Retinal pigment epithelial cell (primary cell): ENCODE measurements at places on chromosomes 4 and X.

GRCh38 chrX:144730471-144730870, 516.8 kb upstream of the SPANXN1 start:
- DNase-seq: no peak

DNA sequence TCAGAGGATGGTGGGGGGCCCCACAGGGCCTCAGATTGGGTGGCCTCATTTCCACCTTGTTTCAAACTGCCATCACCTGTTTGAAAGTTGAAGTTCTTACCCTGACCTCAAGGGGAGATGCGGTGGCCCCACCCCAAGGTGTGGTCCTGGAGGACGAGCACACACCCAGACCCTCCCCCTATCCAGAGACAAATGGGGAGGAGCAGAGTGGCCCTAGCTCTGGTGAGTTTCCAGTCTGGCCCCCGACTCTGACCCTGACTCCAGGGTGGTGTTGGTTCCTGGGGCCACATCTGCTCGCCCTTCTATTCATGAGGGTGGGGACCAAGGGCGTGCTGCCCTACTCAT, 36.3 kb upstream of the ADRA2C start:
- DNase-seq: no peak

GRCh38 chrX:21843179-21843578, 3.8 kb downstream of the MBTPS2 start:
- DNase-seq: no peak

- no peak for DNase-seq
Measured at GRCh38 chr4:8383016-8383415, 57.5 kb downstream of the ACOX3 start.

DNA sequence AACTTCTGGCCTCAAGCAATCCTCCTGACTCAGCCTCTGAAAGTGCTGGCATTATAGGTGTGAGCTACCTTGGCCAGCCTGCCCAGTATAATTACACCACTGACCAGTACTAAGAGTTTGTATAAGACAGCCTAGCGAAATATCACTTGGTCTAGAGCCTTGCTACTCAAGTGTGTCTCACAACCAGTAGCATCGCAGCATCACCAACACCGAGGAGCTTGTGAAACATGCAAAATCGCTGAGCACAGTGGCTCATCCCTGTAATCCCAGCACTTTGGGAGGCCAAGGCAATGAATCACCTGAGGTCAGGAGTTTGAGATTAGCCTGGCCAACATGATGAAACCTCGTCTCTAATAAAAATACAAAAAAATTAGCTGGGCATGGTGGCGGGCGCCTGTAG, 102.0 kb upstream of the GATB start:
- DNase-seq: peak; percentile 34

- no peak for DNase-seq
Measured at GRCh38 chr4:48756689-48757220, 23.3 kb downstream of the FRYL start.

- DNase-seq: no peak
Measured at GRCh38 chr4:144647095-144647561, 1.2 kb downstream of the HHIP start.

GRCh38 chrX:115898382-115899001, 272.1 kb upstream of the AGTR2 start:
- DNase-seq: no peak

- DNase-seq: no peak
Measured at GRCh38 chr4:85995361-85995760, 364.5 kb downstream of the MAPK10 start.

- no peak for DNase-seq
Measured at GRCh38 chr4:37803348-37803973, 23.0 kb upstream of the PGM2 start.

DNA sequence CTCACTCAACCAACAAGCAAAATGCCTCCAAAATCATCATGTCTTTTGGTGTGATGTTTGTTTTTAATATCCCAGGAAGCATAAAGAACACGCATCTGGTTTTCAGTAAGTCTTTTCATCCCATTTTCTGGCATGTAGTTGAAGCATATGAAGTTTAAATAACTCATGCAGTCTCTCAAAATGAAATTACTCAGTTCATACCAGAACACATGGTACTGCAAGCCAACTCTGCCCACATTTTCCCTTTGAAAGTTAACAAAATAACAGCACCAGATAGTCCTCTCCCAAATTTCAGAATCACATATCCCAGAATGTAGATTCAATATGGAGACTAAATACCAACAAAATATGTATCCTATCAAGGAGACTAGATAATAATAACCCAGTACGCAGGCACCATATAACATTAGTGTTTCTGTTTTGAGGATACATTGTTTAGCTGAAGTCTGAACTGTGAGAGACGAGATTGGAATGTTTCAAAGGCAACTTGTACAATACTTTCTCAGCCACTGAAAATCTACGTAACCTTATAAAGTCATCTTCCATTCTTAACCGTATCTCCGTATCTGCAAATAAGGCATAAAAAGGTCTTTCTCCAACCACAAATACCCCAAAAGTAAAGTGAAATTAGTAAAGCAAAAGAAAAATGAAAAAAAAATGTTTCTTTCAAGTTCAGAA, 23.1 kb downstream of the CORIN start:
- DNase-seq: no peak

- DNase-seq: no peak
Measured at GRCh38 chrX:153908219-153908860, 3.9 kb downstream of the AVPR2 start.

DNA sequence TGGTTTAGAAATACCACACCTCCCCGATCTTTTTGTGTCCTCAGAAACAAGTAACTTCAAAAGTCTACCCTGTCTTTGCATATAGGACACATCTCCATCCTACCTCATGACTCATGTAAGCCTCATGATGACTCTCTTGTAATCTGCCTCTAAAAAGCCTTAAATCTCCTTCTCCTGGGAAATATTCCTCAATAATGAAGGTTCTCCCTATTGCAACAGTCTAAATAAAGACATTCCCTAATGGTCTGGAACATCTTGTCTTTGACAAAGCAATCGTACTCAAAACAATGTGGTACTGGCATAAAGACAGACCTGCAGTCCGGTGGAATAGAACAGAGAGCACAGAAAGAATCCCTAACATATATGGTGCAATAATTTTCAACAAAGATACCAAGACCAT, 257.7 kb downstream of the OPHN1 start:
- no peak for DNase-seq

DNA sequence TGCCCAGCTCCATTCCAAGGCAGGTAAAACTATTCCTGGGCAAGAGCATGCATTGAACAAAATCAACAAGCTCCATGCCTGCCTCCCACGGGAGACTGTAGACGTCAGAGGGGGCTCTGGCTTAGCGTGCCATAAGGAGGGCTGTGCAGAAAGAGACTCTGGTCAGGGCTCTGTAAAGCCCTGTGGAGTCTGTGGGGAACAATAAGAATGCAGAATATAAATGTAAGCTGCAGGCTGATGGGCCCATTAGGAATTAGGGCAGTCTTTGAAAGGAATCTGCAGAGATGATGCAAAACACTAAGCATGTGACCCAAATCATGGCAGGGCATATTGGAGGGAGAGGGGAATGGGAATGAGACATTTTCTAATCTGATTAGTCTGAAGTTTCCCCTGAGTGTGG, 170.3 kb downstream of the EFHC2 start:
- peak; percentile 59 for DNase-seq

DNA sequence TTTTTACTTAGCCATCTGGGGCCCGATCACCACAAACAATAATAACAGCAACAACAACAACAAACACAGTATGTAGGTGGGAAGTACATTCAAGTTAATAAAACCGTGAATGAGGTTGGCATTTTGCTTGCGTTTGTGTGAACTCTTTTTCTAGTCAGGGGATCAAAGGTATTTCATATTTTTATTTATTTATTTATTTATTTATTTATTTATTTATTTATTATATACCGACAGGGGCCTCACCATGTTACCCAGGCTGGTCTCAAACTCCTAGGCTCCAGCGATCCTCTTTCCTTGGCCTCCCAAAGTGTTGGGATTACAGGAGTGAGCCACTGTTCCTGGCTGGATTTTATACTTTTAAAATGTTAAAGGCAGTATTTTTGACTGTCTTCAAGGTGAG, 325.4 kb downstream of the RAPGEF2 start:
- DNase-seq: no peak

GRCh38 chrX:18964901-18965300, 19.0 kb downstream of the PHKA2 start:
- DNase-seq: no peak

DNA sequence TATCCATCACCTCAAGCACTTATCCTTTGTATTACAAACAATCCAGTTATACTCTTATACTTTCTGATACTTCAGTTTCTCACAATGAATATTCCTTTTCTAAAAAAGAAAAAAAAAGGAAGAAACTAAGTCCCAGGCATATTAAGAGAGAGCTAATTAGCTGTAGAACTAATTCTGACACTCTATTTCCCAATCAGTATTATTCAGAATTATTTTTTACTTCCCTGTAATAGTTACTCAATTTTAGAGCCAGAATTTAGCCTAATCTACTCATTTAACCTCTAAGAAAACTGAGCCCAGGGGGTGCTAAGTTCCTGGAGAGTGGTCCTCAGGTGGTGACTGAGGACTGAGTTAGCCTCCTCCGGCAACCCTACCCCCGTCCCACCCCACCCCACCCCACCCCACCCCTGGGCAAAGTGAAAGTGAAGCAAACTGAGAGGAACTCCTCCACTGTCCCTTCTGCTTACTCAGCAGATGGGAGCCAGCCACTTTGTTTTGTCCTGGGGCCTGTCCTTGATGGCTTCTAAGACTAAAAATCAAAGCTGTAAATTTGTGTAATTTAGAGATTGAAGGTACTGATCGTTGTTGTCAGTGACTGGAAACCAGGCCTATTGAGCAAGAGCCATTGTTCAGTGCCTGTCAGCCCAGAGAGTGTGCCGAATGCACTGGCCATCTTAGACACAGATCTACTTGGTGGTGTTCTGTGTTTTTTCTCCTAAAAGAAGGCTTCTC, 162.1 kb downstream of the CBR4 start:
- no peak for DNase-seq

- DNase-seq: no peak
Measured at GRCh38 chr4:78167510-78167909, 110.4 kb downstream of the FRAS1 start.

- no peak for DNase-seq
Measured at GRCh38 chr4:56870946-56871345, 36.8 kb upstream of the REST start.

DNA sequence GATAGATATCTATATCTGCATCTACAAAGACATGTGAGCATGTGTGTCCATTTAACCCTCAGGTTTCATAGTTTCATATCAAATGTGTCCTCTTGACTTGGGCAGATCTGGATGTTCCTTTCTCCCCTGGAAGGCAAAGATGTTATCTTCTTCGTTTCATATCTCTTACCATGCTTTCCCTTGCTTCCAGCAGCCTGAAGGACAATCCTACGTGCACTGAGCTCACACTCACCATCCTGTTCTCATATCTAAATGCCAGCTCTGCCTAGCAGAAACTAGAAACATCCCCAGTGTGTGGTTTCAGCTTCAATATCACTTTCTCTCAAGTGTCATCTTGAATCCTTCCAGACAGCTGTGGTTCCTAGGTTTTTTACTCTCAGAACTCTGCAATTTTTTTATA, 66.2 kb downstream of the ZAR1 start:
- no peak for DNase-seq

- DNase-seq: peak; percentile 9
Measured at GRCh38 chr4:149409555-149409962, 406.1 kb downstream of the IQCM start.

- no peak for DNase-seq
Measured at GRCh38 chr4:499567-499966, 557 bp downstream of the PIGG start.

- no peak for DNase-seq
Measured at GRCh38 chr4:98905839-98906238, 23.1 kb downstream of the EIF4E start.

DNA sequence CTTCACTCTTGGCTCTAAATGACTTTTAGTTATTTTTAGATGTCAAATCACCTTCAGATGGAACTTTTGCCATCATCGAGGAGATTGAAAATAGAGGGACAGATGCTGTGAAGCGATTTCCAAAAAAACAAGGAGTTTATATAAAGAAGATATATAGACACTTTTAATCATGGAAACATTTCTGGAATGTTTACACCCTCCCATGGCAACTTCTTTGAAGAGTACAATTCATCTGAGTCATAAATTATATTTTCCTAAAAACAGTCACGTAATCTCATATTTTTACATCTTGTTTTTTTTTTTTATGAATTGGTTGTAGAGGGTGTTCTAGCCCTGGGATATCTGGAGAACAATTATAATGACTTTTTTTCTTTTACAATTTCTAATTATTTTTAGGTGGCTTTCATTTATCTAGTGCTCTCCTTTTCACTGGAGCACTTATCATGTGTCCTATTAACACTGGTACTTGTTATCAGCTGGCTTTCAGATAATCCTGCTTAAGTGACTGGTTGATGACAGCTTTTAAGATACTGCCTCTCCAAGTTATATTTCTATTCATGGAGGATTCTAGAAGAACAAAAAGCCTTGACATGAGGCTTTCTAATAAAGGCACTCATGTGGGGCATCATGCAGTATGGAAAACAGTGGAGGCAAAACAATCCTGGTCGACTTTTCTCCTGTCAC, 24.9 kb downstream of the PCDH7 start:
- DNase-seq: no peak

GRCh38 chrX:13955975-13956374, 73.7 kb downstream of the GEMIN8 start:
- no peak for DNase-seq

DNA sequence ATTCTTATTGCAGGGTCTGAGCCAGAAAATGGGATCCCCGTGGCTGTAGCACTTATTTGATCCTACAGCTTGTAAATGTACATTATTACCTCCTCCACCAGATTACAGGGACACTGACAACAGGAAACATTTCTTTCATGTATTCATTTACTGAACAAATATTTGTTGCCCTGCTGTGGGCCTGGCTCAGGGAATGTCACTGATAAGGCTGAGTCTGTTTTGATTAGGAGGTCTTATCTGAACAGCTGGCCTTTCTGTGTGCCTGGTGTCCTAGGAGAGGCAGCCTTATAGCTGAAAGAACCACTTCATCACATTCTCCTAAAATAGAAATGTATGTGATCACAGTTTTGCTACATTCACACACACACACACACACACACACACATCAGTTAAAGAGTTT, 45.5 kb upstream of the PROM1 start:
- DNase-seq: no peak

- no peak for DNase-seq
Measured at GRCh38 chrX:53211391-53211978, 13.5 kb downstream of the KDM5C start.

- no peak for DNase-seq
Measured at GRCh38 chr4:2341911-2342652, 76.4 kb downstream of the ZFYVE28 start.

GRCh38 chr4:159269956-159270355, 167.1 kb downstream of the RAPGEF2 start:
- DNase-seq: no peak

- DNase-seq: peak; percentile 52
Measured at GRCh38 chr4:122827879-122828601, 1.4 kb downstream of the FGF2 start.

GRCh38 chrX:22950269-22951266, 49.2 kb upstream of the DDX53 start:
- DNase-seq: peak; percentile 47

GRCh38 chrX:118538386-118538785, 42.8 kb downstream of the DOCK11 start:
- DNase-seq: no peak
